Erythroblast (primary cell): ENCODE measurements at places on chromosomes 16 and 17.

DNA sequence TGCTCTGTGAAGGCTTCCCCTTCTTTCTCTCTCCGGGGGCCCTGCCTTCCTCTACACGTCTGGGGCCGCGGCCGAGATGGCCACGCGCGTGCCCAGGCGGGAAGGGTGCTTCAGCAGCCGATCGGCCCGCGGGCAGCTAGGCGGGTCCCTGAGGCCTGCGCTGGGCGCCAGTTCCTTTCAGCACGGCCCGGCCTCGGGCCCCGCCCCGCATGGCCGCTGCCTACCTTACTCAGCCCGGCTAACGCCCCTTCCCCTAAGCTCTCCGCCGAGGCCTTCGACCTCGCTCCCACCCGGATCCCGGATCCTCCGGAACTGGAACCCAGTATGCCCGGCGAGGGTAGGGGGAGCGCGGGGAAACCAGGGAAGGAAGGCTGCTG is 335 bp downstream of the TMEM11 start:
- peak; percentile 75 for DNase-seq

GRCh38 chr17:80307994-80308691 is 47.5 kb downstream of the RNF213 start:
- DNase-seq, result no peak

DNA sequence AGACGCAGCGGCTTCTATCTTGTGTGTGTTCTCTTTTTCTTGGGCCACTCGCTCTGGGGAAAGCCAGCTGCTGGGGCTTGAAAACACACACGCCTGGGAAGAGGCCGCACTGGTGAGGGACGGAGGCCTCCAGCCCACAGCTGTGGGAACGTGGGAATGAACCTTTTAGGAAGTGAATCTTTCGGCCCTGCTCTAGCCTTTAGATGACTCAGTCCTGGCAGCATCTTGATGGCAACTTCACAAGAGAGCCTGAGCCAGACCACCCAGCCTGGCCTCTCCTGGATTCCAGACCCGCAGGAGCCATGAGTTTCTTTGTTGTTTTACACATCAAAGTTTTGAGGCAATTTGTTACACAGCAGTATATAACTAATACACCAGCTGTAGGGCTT is 2.2 kb upstream of the PDPK1 start:
- DNase-seq, result no peak

- DNase-seq, result no peak
Observed at GRCh38 chr17:17125136-17126084, 80.7 kb downstream of the PLD6 start.

- DNase-seq, result no peak
Observed at GRCh38 chr16:84765616-84766580, 53.9 kb upstream of the CRISPLD2 start.

DNA sequence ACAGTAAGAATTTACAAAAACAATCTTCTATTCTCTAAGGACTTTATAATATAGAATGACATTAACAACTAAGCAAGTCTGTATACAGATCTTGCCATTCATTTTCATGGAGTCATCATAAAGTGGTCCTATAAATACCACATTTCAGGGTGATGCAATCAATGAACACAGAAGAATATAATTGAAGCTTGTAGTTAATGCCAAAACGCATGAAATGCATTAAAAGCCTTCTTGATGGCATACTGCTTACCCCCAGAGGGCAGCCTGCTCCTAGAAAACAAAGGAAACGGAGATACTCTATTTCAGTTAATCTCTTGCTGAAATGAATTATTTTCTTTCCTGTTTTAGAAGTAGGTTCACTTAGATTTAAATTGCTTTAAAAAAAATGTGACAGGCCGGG is 45.2 kb upstream of the STAC2 start:
- DNase-seq, result peak; percentile 38

DNA sequence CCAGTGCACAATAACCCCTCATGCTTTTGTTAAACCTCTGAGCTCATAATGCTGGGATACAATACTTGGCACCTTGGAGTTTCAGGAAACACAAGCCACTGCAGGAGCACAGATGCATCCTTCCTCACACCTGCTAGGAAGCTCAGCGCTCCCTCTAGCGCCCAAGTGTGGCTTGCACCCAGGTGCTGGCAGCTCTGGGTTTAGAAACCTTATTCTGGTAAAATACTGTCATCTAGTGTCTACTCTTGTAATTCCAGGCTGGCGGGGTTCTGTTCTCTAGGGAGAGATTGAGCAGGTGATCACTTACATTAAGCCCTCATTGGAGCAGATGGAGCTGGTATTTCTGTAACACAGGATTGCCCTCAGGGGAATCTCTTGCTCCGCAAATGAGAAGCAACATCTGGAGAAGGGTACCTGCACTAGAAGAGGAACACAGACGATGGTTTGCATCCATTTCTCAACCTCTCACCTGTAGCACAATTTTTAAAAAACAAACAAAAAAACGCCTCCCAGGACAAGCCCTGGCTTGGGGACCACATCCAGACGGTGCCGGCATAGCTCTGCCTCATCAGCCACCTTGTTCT is 1.5 kb downstream of the CCL1 start:
- peak; percentile 74 for DNase-seq

GRCh38 chr17:82697808-82698064 is 762 bp downstream of the RAB40B start:
- no peak for DNase-seq

- no peak for DNase-seq
Observed at GRCh38 chr16:57752581-57753447, 17.2 kb downstream of the KATNB1 start.

- DNase-seq, result peak; percentile 81
Observed at GRCh38 chr17:41678907-41679739, 9.6 kb upstream of the EIF1 start.

GRCh38 chr17:56125830-56126819 is 27.1 kb upstream of the ANKFN1 start:
- DNase-seq, result peak; percentile 29

GRCh38 chr17:33435721-33436301 is 142.7 kb upstream of the ASIC2 start:
- no peak for DNase-seq

- DNase-seq, result no peak
Observed at GRCh38 chr16:81531419-81531821, 86.8 kb downstream of the CMIP start.

DNA sequence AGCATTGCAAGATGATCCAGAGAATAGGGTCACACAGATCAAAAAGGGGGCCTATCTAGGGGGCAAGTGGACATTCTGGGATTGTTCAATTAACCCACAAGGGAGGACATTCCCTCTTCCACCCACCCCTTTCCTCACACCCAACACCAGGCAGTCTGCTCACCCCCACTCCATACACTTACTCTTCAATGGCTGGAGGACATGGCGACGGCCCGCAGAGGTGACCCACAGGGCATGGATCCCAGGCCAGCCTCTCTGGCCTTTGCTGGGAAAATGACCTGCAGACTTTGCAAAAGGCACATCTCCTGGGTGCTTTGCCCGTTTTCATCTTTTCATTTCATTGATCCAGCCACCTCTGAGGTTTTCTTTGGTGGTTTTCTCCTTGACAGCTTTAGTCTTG is 1.7 kb upstream of the CACNG5 start:
- no peak for DNase-seq

- DNase-seq, result no peak
Observed at GRCh38 chr16:78593352-78593751, 493.9 kb downstream of the WWOX start.
